ENCODE measurements at places on chromosomes 5 and 9.

DNA sequence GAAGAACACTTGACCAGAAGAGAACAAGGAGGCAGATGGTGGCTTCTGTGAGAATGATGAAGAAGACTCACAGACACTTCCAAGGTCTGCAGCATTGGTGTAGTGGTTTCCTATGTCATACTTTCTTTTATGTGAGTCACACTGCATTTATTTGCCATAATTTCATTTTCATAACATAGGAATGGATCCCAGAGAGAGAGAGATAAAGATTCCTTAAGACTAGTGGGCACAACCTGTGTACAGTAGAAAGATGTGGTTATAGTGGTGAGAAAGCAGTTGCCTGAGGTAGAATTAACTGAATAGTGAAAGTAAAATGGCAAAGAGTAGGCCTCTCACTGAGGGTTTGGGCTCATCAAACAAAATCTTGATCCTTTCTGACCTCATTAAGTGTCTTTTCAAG lies 7.6 kb upstream of the CCDC152 start:
- no peak for DNase-seq

GRCh38 chr9:1759009-1759408 lies 256.1 kb upstream of the SMARCA2 start:
- peak; percentile 59 for DNase-seq

DNA sequence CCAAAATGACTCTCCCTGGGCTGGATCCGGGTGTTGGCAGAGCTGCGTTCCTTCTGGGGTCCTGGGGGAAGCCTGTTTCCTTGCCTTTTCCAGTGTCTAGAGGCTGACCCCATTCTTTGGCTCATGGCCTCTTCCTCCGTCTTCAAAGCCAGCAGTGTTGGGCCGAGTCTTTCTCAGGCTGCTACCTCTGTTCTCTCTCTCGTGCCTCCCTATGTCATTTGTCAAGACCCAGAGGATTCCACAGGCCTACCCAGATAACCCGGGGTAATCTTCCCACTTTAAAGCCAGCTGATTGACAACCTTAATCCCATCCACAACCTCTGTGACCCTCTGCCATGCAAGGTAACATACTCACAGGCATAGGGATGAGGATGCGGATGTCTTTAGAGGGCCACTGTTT lies 55.0 kb upstream of the KCNMB1 start:
- DNase-seq: no peak

DNA sequence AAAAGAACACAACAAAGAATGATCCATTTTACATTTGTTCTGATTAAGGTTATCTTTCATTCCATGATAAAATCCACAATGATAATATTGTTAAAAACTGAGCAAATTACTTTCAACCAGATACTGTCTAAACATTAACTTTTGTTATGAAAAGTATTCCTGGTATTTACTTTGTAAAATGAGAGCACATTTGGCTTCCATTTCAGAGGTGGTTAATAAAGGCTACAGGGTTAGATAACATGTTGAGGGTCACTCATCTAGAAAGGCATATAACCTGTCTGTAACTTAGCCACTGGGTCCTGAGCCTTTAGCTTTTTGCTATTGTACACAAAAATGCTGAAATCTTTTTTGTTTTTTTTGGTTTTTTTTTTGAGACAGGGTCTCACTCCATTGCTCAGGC lies 99.3 kb downstream of the ANXA2R start:
- no peak for DNase-seq

GRCh38 chr9:37801287-37801850 lies 772 bp downstream of the DCAF10 start:
- DNase-seq: peak; percentile 58

DNA sequence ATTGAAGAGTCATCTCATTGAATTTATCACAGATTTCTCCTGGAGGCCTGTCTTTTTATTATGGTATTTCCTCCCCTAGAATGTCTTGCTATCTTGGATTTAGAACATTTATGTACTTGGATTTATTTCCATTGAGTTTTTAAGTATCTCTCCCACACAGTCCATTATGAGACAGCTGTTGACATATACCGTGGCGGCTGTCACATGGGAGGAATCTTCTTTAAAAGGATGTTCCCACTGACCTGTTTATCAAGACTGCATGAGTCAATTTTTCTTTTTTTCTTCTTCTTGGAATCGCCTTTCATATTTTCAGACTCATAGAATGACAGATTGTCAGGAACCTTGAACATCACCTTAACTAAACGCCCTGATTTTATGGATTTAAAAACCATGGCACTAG lies 2.9 kb upstream of the CAVIN4 start:
- no peak for DNase-seq

GRCh38 chr5:31554552-31554951 lies 22.5 kb downstream of the C5orf22 start:
- no peak for DNase-seq

- DNase-seq: no peak
These were observed 3.1 kb downstream of the ARHGEF39 start for GRCh38 chr9:35661756-35662350.

DNA sequence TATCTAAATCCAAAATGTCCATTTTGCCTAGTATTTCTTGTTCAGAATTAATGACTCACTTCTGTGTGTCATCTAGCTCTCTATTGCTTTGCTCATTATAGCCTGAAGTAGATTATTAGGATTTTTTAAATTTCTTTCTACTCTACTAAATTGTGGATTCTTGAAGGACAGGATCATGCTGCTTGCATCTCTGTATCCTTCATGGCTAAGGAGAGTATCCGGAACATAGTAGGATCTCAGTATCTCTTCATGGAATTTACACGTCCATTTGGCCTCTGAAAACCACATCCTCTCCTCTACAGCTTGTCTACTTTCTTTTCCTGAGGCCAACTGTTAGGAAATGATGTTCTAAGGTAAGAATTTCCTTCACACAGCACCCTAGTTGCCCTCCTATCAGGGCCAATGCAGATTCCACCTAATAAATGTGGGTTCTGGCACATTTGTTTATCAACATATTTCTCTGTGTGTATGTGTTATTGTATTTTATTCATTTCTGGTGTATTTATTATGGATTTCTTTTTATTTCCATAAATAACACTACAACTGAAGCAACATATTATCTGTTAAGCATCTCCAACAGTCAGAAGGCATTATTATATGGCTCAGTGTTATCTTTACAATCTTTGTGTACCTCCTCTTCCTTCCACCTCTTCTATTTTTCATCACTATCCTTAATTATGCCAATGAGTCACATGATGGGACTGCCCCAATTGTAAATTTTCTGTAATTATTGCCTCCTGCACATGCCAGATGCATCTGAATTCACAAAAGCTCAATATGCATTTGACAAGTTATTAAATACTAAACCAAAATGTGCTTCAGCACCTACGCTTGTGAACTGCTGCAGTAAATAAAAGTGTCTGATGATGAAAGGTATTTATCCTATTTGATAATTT lies 557.8 kb upstream of the TLE4 start:
- DNase-seq: no peak

- DNase-seq: no peak
These were observed 235.8 kb downstream of the TMEM38B start for GRCh38 chr9:105930011-105930627.

- no peak for DNase-seq
These were observed 121.7 kb upstream of the BNC2 start for GRCh38 chr9:16992138-16992537.

GRCh38 chr5:32421075-32421474 lies 23.5 kb downstream of the ZFR start:
- DNase-seq: no peak

DNA sequence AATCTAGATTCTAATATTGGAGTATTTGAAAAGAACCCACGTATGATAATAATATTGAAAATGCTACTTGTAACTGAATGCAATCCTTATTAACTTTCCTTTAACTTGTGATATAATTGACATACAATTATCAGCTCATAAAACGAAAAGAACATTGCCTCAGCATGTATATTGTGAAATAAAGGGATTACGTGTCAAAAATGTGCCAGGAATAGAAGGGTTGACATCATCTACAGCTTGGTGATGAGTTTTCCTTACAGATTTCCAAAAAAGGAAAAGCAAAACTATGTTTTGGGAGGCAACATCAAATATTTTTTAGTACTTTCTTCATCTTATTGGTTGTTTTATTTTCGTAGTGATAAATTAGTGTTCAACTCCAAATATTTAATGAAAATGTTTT lies 266.0 kb upstream of the PTGER4 start:
- no peak for DNase-seq

- no peak for DNase-seq
These were observed 1.0 kb downstream of the FOXE1 start for GRCh38 chr9:97853844-97854695.

DNA sequence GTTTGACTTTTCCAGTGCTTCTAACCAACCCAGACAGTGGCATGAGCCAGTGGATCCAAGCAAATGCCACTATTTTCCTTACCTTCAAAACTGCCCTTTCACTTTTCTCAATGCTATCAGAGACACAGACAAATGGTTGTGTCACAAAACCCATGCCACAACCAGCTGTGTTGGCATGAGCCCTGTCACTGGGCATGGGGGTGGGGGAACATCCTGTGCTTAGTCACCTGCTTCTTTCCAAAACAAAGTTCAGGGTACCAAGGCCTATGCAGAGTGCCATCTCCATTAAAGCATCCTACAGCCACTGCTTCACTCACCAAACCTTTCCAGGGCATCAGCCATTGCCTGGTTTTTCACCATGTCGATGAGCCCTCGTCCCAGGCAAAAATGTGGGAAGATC lies 30.1 kb downstream of the NIPSNAP3B start:
- DNase-seq: no peak

DNA sequence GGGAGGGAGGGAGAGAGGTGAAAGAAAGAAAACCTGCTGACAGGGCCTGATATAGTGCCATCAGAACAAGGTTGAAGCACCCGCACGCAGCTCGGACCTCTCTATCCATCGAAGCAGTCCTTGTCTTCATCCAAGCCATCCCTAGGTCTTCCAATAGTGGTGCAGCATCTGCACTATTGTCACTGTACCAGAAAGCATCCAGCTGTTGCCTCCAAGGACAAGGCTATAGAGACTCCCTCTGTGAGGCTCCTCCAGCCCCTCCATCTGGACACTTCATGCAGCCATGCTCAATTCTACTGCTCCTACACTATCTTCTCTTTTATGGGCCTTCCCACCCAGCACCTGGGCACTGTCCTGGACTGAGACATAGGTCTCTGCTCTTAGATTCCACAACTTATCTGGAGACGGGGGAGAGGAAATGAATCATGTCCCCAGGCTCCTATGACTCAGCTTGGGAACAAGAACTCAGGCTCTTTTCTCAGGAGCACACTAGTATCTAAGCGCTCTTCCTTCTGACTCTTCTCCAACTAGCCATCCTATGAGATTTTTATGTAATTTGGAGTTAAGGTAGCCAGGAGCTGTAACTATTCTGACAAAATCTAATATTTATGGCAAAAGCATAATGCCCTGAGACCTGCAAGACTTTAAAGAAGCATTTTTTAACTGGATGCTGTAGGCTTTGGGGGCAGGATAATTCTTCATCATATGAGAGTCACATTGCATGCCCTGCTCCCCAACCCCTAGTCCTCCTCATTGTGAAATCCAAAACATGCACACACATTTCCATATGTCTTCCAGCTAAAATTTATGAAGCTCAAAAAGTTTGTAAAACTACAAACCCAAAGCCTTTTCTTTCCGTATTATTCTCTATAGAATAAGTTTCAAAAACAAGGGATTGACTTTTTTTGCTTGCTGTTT lies 446.8 kb downstream of the CCDC171 start:
- DNase-seq: no peak

DNA sequence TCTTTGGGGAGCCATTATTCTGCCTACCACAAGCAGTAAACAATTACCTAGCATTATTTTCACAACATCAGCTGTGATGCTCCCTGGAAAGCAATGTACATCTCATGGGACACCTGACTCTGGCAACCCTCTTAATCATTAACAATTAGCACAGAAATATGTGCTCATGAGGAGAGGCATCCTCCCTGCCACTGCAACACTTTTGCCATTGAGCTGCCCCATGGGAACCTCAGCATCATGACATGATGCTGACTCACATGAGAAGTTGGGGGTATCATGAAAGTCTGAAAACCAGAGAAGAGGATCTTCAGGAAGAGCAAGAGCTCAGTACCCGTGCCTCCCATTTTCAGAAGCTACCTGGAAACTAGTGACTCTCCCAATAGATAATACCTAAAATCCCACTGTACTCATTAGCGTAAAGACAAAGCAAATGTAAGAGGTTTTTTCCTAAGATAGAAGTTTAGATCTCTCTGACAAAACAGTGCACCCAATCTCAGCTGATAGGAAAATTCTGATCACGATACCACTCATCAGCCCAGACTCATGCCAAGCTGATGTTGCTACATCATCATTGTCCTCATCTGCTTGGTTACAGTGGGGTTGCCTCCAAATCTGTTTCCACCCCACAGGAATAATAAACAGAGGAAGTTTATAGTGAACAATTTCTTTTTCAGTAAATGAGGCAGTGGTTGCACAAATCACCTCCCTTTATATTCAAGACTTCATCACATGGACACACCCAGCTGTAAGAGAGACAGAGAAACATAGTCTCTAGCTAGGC lies 244.5 kb downstream of the NR2F1-AS1 start:
- DNase-seq: no peak

DNA sequence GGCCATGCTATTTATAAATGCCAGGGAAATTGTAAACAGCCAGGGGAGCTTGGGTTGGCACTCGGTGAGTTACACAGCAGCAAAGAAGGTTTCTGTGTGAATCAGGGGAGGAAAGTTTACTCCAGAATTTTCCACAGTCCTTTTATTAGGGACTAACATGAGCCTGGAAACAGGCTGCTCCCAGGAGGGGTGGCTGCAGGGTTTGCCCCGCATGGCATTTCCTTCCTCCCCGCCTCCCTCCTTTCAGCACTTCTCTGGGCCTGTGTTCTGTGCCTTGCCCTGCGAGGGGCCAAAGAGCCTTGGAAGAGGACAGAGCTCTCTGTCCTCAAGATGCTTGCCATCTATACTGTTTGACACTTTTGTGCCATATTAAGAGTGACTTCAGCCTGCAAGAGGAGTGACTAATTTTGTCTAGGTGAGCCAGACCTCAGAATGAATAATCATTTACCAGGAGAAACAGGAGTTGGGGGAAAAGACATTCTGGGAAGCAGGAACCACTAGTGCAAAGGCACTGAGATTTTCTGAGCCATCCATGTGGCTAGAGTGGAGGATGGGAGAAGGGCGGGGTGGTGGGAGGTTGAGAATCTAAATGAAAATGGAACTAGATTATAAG lies 1.8 kb downstream of the GSN start:
- DNase-seq: no peak

- DNase-seq: no peak
These were observed 20.5 kb upstream of the TXN start for GRCh38 chr9:110276781-110277180.

DNA sequence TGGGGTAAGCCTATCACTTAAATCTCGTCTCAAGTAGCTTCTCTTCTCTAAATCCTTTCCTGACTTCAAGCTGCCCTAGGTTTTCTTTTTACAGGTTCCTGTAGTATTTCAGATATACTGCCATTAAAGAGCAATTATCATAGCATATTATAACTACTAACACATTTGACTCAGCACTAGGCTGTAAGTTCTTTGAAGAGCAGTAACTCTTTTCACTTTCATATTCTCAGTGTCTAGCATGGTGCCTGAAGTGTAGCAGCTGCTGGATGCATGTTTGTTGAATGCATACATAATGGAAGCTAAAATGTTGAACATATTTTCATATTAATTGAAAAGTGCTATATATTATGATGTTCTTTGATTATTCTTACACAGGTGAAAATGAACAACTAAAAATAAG lies 22.5 kb downstream of the CCDC152 start:
- DNase-seq: no peak

Data from NAMALWA (cell line).